A549 treated with CpdA at 1 μM for 4 hours (cell line): ENCODE measurements at places on chromosomes 4 and X. TPM values are rescaled to one million over a fixed set of nuclear protein-coding genes. Genes with fewer than 3 reads are reported as not detected.

Gene RHOXF1
- not detected in 5 replicates for total RNA-seq

Gene BRS3
- not detected in 5 replicates for total RNA-seq

Gene VCX3B
- not detected in 5 replicates for total RNA-seq

Gene TAF7L
- total RNA-seq = 0.06 to 0.15 TPM (median 0.09 TPM) in 4 of 5 replicates, not detected in the other

Gene ZFP92
- 0.41 to 0.73 TPM (median 0.56 TPM) in 5 replicates for total RNA-seq

Gene GATA1
- not detected in 5 replicates for total RNA-seq

Gene KLHL8
- total RNA-seq = 4.7 to 6.7 TPM (median 5.1 TPM) in 5 replicates

Gene ZNF157
- total RNA-seq = 0.05 TPM in 1 of 5 replicates, not detected in the others

Gene NCBP2L
- not detected in 5 replicates for total RNA-seq

Gene ADH7
- not detected in 5 replicates for total RNA-seq
